ENCODE measurements at places on chromosomes 13 and 19.
A peak's percentile ranks its signal among the peaks of the same experiment; 100 is the strongest.

GRCh38 chr13:66774046-66774445 is 456.1 kb downstream of the PCDH9 start:
- DNase-seq = no peak

GRCh38 chr19:39078436-39079200 is 5.5 kb upstream of the ACP7 start:
- no peak for DNase-seq

- peak; percentile 100 for DNase-seq
These were observed at the start of gene HNRNPL for GRCh38 chr19:38849860-38850435. HNRNPL (minus strand) TSS chr19:38849986; CDS start chr19:38849966, 20 bp downstream.

DNA sequence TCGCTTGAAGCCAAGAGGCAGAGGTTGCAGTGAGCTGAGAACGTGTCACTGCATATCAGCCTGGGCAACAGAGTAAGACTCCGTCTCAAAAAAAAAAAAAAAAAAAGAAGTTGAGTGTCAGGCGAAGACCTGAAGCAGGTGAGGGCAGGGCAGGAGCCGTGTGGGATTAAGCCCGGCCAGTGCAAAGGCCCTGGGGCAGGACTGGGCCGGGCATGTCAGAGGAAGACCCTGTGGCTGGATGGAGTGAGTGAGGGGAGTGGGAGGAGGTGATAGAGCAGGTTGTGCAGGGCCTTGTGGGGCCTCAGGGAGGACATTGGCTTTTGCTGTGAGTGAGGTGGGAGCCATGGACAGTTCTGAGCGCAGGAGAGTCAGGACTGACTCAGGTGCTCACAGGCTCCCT is 47.9 kb downstream of the TMED1 start:
- no peak for DNase-seq

- no peak for DNase-seq
These were observed 25.0 kb downstream of the HSPH1 start for GRCh38 chr13:31136724-31137123.

DNA sequence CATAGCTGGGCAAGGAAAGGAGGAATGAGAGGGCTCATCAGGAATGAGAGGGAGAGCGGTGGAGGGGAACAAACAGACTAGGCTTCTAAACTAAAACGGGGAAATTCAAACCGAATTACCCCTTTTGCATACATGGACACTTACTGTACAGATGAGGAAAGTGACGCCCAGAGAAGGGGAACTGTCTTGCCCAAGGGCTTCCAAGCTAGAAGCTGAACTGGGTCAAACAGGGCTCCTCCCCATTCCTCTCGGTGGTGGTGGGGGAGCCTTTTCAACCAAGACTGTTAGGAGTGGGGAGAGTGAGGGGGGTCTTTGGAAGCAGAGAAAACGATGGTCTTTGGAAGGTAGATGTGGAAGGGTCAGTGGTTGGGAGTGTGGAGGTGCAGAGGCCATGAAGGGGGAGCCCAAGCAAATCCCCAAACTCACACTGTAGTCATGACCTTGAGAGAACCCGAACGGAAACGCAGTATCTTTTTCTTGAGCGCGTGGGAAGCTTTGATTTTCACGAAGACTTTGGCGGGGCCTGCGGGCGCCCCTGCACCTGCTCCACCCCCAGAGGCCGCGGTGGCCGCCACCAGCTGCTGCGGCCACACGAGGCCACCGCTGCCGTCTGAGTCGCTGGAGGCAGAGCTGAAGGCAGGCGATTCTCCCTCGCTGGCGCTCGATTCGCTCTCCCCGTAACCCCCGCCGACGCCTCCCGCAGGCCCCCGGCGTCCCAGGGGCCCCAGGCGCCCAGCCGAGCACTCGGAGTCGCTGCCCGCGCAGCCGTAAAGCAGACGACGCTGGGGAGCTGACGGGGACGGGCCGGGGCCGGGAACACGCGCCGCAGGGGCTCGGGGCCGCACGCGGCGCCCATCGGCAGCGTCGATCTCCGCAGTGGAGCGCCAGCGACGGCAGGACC is 12.3 kb upstream of the GNG8 start:
- peak; percentile 64 for DNase-seq

- no peak for DNase-seq
These were observed 667 bp upstream of the MBNL2 start for GRCh38 chr13:97221466-97221865.

GRCh38 chr19:40867701-40868100 is 14.3 kb downstream of the CYP2A7 start:
- DNase-seq = no peak

GRCh38 chr19:6056801-6057650 is 53.3 kb downstream of the RFX2 start:
- peak; percentile 99 for DNase-seq

DNA sequence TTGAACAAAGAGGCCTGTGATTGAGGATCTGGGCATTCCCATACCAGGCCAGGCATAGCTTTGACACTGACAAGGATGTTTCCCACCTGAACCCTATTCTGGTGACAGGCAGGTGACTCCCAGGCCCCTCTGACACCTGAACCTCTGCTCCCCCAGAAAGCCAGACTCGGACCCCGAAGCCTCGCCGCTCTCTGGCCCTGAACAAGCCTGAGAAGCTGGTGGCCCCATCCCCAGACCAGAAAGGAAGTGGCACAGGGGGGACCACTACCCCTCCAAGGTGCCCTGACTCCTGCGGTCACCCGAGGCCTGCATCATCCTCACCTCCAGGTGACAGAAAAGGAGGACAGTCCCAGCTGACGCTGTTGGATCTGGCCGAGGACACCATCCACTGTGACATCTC is 14.7 kb downstream of the SIX5 start:
- DNase-seq = no peak

- no peak for DNase-seq
These were observed 512.4 kb upstream of the ATXN8OS start for GRCh38 chr13:69595181-69595580.

Data from MV-4-11 (cell line).